ENCODE measurements at places on chromosomes 7 and 10.
A peak's percentile ranks its signal among the peaks of the same experiment; 100 is the strongest.

DNA sequence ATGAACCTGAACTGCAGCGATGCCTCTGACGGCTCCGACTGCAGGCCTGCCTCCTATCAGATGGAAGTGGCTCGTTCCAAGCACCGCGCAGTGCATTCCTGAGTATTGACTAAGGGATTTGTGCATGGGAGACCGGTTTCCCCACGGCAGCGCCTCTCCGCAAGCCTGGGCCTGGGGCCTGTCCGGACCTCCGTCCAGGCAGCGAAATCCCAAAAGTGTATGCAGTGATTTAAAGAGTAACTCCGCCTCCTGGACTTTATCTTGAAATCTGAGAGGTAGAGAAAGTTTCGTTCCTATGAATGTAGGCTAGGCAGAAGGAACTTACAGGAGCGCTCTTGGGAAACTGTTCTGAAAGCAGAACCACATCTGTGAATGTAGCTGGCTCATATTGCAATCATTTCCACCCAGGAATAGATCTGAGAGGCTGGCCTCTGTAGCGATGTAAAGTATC is 106.2 kb upstream of the CELF2 start:
- DNase-seq: no peak

DNA sequence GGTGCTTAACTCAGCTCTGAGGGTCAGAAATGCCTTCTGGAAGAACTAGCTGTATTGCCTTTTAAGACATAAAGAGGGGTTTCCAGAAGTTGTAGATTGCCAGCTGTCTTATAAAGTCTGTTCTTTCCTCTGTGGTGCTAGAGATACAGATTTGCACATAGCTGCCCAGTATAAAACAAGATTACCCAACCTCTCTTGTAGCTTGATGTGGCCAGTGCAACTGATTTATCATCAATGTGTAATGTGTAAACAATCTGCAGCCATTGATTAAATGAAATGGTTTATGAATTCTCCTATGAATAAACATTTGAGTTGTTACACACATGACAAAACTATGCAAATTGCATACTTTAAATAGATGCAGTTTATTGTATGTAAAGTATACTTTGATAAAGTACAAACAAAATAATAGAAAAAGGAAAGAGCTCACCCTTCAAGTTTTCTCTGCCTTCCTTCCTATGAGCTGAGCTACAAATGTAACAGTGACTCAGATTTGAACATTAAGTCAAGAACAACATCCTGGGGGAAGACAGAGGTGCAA is 195.2 kb downstream of the TMEM26 start:
- no peak for DNase-seq

DNA sequence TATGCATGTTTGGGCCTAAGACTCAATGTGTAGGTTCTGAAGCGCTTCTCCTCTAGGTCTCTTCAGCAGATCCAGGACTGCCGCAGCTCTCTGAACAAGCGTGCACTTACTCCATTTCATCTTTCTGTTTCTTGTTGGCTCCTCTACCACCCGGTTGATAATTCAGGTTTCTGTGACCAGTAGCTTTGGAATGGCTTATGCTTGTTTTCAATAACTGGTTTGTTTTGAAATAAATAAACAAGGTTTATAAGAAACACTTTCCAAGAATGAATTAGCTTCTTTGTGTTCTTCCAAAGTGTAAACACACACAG is 1.5 kb downstream of the MDFIC start:
- DNase-seq: no peak

- no peak for DNase-seq
Measured at GRCh38 chr7:75039166-75039565, 34.4 kb downstream of the RCC1L start.

GRCh38 chr10:5291501-5292195 is 73.1 kb upstream of the UCN3 start:
- no peak for DNase-seq

GRCh38 chr10:93554760-93555432 is 11.6 kb upstream of the FFAR4 start:
- peak; percentile 60 for DNase-seq

- DNase-seq: no peak
Measured at GRCh38 chr10:86102451-86102850, 264.1 kb downstream of the GRID1 start.

DNA sequence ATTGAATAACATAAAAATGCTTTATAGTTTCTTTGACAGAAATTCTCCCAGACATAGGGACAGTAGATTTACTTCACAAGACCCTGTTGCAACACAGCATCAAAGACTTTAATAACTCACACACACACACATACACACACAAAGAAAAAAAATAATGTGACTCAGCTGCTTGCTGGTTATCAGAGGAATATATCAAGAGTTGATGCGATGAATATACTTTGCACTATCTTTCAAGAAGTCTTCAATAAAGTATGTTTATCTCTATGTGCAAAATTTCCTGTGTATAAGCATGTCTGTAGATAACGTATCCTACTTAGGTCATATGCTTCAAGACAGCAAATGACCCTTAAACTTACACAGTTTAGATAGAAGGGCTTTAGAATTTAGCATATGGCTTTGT is 243.1 kb downstream of the ARL4A start:
- DNase-seq: no peak

DNA sequence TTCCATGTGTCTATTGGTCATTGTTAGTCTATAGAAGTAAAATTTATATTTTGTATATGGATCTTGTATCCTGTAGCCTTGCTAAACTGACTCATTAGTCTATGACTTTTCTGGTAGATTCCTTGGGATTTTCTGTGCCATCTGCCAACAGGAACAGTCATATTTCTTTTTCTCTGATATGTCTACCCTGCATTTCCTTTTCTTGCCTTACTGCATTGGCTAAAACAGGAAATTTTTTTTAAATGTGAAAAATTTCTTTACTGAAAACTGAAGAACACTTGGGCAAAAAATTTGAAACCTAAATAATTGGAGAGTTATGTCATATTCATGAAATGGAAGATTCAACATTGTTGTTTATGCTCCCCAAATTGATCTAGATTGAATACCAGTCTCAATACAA is 67.5 kb downstream of the AMZ1 start:
- DNase-seq: no peak

DNA sequence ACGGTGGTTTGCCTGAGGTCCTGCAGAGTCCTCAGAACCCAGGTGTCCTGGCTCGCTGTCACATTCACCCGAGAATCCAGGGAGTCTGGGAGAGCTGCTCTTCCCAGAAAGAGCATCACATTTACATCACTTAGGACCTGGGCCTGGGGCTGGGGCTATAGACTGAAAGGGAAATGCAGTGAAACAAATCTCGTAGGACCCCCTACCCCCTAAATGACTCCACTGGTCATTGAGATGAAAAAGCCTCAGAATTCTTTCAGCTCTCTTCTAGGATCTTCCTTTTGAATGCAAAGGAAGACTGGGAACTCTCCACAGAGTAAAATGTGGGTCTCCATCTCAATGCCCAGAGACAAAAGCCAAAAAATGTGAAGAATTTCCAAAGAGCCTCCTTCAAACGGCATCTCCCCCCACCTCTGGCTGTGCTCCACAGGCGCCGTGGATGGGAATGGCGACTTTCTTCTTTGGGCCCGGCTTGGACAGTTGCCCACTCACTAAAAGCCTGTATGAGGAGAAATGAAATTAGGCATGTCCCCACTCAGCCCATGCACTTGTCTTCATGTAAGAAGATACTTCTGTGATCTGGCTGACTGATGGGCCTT is 49.0 kb upstream of the PODXL start:
- DNase-seq: no peak

DNA sequence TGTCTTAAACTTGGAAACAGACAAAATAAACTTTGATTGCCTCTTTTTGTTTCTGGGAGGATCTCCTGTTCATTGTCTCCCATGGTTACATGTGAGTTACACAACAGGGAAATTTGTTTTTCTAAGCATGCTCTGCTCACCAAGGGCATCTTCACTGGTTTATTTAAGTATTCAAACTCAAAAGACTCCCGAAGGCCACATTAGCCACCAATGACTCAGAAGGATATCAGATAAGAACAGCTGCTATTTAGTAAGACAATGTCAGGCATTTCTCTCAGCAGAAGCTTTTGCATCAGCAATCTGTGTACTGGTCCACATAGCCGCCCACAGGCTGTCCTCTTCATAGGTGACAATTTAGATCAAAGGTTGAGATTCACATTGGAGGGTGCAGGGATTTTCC is 19.3 kb downstream of the OR6B1 start:
- no peak for DNase-seq

- DNase-seq: no peak
Measured at GRCh38 chr10:71081229-71081560, 131.2 kb upstream of the UNC5B start.

DNA sequence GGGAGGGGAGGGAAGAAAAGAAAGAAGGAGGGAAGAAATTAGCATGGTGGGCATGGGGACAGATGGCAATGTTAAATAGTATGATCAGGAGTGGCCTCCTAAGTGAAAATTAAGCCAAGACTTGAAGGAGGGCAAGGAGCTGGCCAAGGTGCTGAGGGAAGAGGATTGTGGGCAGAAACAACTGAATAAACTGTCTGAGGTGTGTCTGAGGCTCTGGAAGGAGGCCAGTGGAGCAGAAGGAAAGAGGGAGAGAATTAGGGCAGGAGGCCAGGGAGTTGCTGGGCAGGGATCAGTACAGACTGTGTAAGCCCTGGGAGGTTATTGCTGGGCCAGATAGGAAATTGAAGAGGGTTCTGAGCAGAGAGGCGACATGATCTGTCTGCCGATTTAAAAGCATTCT is 40.6 kb upstream of the VKORC1L1 start:
- no peak for DNase-seq

- DNase-seq: no peak
Measured at GRCh38 chr10:82908096-82908495, 1033.1 kb downstream of the NRG3 start.

DNA sequence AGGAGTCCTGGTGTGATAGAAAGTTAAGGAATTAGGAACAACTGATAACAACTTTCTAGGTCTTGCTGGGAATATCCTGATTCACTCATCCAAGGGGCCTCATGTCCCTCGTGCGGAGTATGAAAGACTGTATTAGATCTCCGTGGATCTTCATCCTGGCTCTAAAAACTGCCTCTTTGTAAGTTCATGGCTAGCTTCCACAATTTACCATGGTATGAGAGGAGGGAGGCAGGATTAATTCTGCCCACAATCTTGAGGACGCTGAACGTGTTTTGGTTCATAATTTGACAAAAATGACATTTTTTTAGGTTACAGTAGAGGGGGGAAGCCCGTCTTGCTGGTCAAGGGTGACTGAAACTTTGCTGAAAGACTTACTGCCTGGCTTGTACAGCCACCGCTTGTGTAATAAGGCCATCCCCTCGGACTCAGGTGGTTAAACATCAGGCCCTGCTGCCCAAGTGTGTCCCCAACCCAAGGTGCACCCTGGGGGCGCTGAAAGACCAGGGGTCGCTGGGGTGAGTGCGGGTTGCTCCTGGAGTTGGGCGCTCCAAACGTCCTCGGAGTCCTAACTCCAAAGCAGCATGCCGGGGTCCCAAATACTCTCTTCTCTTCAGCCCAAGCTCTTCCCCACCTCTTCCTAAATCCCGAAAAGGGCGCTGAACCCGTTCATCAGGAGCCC is 733 bp downstream of the HIBADH start:
- DNase-seq: peak; percentile 38

DNA sequence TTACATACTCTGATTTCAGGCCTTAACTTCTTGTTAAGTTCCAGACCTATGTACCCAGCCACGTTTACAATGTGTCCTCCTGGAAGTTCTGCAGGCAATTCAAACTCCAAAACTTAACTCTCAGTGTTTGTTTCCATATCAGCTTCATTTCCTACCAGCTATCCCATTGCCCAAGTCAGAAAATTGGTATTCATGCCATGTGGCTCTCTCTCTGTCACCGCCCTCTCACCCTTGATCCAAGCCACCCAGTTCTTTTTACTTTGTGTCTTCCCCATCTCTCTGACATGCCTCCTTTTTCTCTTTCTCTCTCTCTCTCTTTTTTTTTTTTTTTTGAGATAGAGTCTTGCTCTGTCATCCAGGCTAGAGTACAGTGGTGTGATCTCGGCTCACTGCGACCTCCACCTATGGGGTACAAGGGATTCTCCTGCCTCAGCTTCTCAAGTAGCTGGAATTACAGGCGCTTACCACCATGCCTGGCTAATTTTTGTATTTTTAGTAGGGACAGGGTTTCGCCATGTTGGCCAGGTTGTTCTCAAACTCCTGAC is 33.9 kb downstream of the ARL4A start:
- DNase-seq: no peak

DNA sequence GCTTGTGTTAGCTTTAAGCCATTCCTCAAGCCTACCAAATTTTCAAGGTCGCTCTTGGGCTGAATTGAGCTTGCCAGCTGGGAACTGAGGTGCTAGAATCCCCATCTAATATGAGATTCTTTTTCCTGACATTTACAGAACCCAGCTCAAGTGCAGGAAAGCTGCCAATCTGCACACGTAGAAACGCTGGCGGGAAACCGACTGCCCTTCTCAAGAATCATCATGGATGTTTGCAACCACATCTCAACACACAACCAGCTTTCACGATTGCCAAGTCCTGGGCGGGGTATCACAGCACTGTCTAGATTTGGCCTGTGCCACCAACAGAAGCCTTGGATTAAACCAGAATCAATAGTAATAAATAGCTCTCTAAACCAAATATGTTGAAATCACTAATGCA is 203.7 kb downstream of the DIP2C start:
- peak; percentile 0 for DNase-seq

DNA sequence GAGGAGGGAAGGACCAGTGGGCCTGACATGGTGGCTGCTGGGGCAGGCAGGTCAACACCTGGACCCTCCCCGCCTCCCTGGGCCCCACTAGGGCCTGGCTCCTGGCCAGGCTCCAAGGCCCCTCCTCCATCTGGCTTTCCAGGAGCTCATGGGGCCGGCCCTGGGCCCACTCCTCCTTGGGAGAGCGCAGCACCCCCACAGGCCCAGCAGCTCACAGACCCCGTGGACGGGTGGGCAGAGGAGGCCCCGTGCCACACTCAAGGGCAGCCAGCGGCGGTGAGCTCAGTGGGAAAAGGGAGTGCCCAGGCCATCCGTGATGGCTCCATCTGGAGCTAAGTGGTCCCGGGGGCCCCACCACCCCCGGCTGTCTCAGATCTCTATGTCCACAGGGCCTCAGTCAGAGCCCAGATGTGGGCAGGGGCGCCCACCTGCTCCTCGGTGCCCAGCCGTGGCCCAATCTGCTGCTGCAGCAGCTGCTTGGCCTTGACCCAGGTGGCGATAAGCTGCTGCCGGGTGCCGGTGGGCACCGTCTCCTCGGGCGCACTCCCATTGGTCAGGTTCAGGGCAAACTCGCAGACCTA is 32.8 kb downstream of the CFAP46 start:
- no peak for DNase-seq

DNA sequence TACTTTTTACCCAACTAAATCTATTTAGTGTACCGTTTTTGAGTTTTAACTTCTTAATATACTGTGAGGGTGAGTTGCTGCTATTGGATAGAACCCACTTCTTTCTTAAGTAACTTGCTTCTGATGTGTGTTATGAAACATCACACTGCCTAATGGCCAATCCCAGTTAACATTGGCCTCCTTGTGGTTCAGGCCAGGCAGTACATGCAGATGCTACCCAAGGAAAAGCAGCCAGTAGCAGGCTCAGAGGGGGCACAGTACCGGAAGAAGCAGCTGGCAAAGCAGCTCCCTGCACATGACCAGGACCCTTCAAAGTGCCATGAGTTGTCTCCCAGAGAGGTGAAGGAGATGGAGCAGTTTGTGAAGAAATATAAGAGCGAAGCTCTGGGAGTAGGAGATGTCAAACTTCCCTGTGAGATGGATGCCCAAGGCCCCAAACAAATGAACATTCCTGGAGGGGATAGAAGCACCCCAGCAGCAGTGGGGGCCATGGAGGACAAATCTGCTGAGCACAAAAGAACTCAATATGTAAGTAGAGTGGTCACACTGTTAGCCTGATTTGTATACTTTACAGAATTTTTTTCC is 39.7 kb downstream of the TES start:
- DNase-seq: no peak
